Chondrocyte (in vitro differentiated cells): ENCODE measurements at places on chromosomes 1 and 21. TPM values are rescaled to one million over a fixed set of nuclear protein-coding genes. Genes with fewer than 3 reads are reported as not detected.

GRCh38 chr1:156480016-156480370, 20.6 kb downstream of the MEF2D start:
- no peak for DNase-seq
- H3K27me3 ChIP-seq: no peaks in the 10 kb centered on the region
- H3K4me1 ChIP-seq: peaks cover 30% of the 10 kb centered on the region
- H3K36me3 ChIP-seq: peaks cover 55% of the 10 kb centered on the region
- no peak overlapping the region for H3K4me3 ChIP-seq

DNA sequence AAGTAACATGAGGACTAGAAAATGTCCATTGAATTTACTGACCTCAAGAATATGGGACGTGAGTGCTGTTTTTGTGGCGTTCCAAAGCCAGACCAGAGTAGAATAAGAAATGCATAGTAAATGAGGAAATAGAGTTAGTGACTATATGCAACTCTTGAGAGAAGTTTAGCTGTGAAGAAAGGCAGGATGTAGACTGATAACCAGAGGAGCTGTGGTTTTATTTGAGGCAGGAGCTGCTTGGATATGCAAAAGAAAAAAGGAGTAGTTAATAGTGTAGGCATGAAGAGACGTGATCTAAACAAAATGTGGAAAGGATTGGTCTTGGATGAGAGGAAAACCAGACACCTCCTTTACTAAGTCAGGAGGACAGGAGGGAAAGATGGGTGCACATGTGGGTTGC, 28.2 kb downstream of the DNAH14 start:
- no peak overlapping the region for H3K4me3 ChIP-seq
- H3K27ac ChIP-seq: no peak overlapping the region
- H3K27me3 ChIP-seq: no peaks in the 10 kb centered on the region
- no peak for DNase-seq
- peaks cover 7% of the 10 kb centered on the region for H3K36me3 ChIP-seq

Gene CSTB
- total RNA-seq: 56.5 to 63.6 TPM (median 57.2 TPM) in 3 replicates

- DNase-seq: no peak
- H3K4me3 ChIP-seq: no peak overlapping the region
- no peaks in the 10 kb centered on the region for H3K36me3 ChIP-seq
- peaks cover 39% of the 10 kb centered on the region for H3K4me1 ChIP-seq
- no peak overlapping the region for H3K27ac ChIP-seq
- H3K27me3 ChIP-seq: no peaks in the 10 kb centered on the region
Observed at GRCh38 chr1:219585837-219586455, 27.0 kb downstream of the ZC3H11B start.

DNA sequence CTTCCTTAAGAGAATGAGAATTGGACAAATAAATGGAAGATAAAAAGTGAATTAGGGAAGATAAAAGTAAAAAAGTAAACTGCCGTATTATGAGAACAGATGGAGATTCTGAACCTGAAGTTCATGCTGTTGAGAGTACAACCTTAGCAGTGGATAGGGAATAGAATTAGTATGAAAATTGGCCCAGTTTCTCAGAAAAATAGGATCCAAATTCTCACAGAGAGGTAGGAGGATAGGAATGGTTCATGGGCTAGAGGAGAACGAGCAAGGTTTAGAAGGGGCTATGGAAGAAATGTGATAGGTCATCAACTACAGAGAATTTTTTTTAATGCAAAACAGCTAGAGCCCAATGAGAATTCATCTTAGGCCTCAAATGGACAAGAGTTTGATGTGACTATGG, 42.3 kb downstream of the COL24A1 start:
- no peak for DNase-seq
- no peaks in the 10 kb centered on the region for H3K4me1 ChIP-seq
- no peaks in the 10 kb centered on the region for H3K36me3 ChIP-seq
- no peak overlapping the region for H3K4me3 ChIP-seq
- H3K27me3 ChIP-seq: peaks cover 11% of the 10 kb centered on the region
- no peak overlapping the region for H3K27ac ChIP-seq

- no peak for DNase-seq
- no peaks in the 10 kb centered on the region for H3K27me3 ChIP-seq
- peaks cover 10% of the 10 kb centered on the region for H3K4me1 ChIP-seq
- H3K36me3 ChIP-seq: peaks cover 17% of the 10 kb centered on the region
Observed at GRCh38 chr1:33276573-33277298, 20.4 kb downstream of the ZNF362 start.

GRCh38 chr1:54489627-54490250, 58.3 kb upstream of the ACOT11 start:
- peaks cover 19% of the 10 kb centered on the region for H3K4me1 ChIP-seq
- no peak overlapping the region for H3K27ac ChIP-seq
- H3K27me3 ChIP-seq: no peaks in the 10 kb centered on the region

DNA sequence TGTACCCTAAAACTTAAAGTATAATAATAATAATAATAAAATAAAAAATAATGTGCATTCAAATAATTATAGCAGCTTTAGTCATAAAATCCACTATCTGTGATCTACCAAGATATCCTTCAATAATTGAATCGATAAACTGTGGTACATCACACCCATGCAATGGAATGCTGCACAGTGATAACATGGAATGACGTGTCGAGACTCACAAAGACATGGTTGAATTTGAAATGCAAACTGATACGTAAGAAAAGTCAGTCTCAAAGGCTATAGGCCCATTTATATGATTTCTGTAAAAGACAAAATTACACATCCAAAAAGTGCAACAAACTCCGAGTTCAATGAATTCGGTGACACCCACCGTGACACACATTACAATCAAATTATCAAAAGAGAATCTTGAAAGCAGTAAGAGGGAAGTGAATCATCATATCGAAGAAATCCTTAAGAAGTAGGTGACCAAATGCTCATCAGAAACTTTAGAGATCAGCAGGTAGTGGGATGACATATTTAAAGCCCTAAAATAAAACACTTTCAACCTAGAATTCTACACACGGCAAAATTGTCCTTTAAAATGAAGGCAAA, 5.2 kb upstream of the SPRR2E start:
- H3K36me3 ChIP-seq: no peaks in the 10 kb centered on the region
- no peak overlapping the region for H3K4me3 ChIP-seq
- no peaks in the 10 kb centered on the region for H3K4me1 ChIP-seq
- DNase-seq: no peak
- no peak overlapping the region for H3K27ac ChIP-seq

Gene ICOSLG
- total RNA-seq: 1.3 to 5.2 TPM (median 5.1 TPM) in 3 replicates

- H3K27ac ChIP-seq: peak within 1 kb of the TSS; percentile 92
- no peaks in the 10 kb centered on the region for H3K27me3 ChIP-seq
- H3K36me3 ChIP-seq: peaks cover 4% of the 10 kb centered on the region
- H3K4me3 ChIP-seq: peak within 1 kb of the TSS; percentile 93
Observed at GRCh38 chr1:1615256-1616044, at the start of gene MIB2. Gene MIB2, plus strand, starts transcription at chr1:1615500. Its CDS starts 7,953 bp downstream, at chr1:1623453.

GRCh38 chr1:28112388-28113241, 24.2 kb upstream of the EYA3 start:
- H3K4me1 ChIP-seq: no peaks in the 10 kb centered on the region
- DNase-seq: no peak
- H3K27me3 ChIP-seq: no peaks in the 10 kb centered on the region
- H3K4me3 ChIP-seq: no peak overlapping the region

DNA sequence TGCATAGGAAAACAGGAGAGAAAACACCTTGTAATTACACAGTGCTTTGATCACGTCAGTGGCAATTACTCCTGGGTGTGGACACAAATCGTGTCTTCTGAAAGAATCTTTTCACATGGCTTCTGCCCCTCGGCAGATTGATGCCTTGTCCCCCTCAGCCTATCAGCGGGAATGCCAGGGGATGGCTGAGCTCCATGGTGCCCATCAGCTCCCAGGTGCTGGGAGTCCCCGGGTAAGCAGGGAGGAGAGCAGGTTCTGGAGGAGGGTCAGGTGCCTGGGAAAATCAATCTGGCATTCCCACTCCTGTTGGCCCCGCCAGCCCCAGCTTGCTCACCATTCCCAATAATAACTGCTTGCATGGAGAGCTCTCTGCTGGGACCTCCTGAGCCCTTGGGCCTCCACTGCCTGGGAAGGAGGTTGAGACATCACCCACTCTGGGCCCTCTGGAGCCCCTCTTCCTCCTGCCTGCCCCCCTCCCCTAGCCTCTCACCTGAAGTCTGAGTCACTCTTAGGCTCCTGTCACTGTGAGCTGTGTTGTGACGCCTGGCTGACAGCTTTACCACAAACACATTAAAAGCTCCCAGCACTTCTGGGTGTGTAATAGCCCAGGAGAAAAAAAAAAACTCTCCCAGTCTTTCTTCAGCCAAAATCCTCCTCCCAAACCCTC, 4.9 kb downstream of the CAMK2N1 start:
- no peak for DNase-seq
- peaks cover 42% of the 10 kb centered on the region for H3K4me1 ChIP-seq
- peaks cover 10% of the 10 kb centered on the region for H3K27me3 ChIP-seq
- H3K4me3 ChIP-seq: no peak overlapping the region

Gene CA6
- total RNA-seq: not detected in 3 replicates

Gene RGS13
- total RNA-seq: not detected in 3 replicates

Gene OR2L5
- not detected in 3 replicates for total RNA-seq

DNA sequence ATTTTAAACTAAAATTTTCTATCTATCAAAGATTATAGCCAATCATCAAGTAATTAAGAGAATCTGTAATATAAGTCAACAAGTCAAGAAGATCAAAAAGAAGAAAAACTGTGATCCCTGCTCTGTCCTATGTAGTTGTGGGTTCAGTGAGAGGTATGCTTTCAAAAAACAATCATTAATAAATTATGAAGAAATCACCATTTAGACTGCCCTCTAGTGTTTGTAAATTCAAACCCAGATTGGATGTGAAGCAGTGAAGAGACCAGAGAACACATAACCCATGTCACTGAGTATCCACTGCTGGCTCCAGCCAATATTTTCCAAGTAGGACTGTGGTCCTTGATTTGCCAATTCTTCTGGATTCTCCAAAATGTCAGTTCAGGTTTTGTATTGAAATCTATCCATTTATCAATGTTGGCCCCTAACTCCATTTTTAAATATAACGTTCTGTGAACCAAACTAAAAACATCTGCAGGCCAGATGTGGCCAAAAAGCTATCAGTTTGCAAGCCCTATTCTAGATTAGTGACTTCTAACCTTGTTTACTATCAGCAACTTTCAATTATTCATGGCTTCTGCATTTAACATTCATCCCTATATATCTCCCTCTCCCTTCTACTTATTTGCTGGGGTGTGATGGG, 467.5 kb upstream of the CXADR start:
- H3K4me1 ChIP-seq: peaks cover 22% of the 10 kb centered on the region
- H3K27ac ChIP-seq: no peak overlapping the region
- DNase-seq: no peak
- peaks cover 5% of the 10 kb centered on the region for H3K36me3 ChIP-seq
- H3K4me3 ChIP-seq: no peak overlapping the region

DNA sequence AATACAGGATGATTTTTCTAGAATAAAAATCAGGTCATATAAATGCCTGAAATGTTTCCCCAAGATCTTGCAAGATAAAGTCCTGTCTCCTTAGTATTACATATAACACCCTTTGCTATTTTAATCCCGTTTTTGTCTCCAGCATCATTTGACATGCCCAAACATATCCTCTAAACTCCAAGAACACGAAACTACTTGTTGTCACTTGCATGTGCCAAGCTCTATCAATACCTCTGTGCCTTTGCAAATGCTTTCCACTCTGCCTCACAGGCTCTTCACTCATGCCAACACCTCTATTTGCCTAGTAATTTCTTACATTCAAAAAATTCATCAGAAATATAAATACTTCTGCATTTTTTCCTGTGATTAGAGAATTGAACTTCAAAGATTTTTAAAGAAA, 37.9 kb downstream of the LRRIQ3 start:
- no peaks in the 10 kb centered on the region for H3K36me3 ChIP-seq
- no peak overlapping the region for H3K4me3 ChIP-seq
- no peaks in the 10 kb centered on the region for H3K4me1 ChIP-seq
- DNase-seq: no peak
- peaks cover 8% of the 10 kb centered on the region for H3K27me3 ChIP-seq

GRCh38 chr1:246078126-246078887, 428.8 kb downstream of the SMYD3 start:
- no peak for DNase-seq
- H3K27ac ChIP-seq: peak overlapping the region; percentile 63
- no peaks in the 10 kb centered on the region for H3K27me3 ChIP-seq
- no peaks in the 10 kb centered on the region for H3K36me3 ChIP-seq
- H3K4me1 ChIP-seq: peaks cover 57% of the 10 kb centered on the region

DNA sequence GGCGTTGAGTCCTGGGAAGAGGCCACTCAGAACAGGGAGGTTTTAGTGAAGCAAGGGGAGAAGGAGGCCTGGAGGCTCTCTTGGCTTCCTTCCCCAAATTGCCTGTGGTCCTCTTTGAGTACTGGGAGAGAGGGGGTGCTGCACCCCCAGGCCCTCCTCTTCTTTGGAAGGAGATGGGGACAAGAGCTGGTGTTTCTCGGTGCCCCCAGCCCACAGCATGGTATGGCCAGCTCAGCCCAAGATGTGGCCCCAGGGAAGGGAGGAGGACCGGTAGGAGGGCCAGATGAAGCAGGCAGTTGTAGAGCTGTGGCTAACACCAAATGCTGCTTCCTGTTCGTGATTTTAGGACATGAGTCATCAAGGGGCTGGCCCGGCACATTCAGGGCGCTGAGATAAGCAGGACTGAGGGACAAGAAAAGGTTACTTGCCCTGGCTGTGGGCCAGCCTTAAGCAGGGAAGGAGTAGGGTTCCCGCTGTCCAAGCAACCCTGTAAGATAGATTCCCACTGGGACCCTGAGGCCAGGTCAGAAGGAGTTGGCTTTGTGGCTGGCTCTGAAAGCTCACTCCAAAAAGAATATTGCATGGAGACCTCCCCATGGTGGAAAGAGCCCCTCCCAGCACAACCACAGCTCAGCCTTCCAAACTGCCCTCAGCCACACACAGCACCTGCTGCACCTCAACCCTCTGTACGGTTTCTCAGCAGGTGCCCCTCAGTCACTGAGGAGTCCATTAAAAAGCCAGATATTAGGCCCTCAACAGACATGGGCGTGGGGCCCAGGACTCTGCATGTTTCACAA, 4.9 kb upstream of the TNFRSF1B start:
- DNase-seq: no peak
- H3K4me3 ChIP-seq: no peak overlapping the region
- H3K36me3 ChIP-seq: no peaks in the 10 kb centered on the region
- H3K4me1 ChIP-seq: peaks cover 18% of the 10 kb centered on the region
- peaks cover 15% of the 10 kb centered on the region for H3K27me3 ChIP-seq

Gene TDRD5
- total RNA-seq: not detected in 3 replicates

GRCh38 chr1:26996024-26996423, 2.5 kb downstream of the TRNP1 start:
- no peak for DNase-seq
- no peaks in the 10 kb centered on the region for H3K27me3 ChIP-seq
- H3K36me3 ChIP-seq: peaks cover 4% of the 10 kb centered on the region
- H3K4me1 ChIP-seq: peaks cover 75% of the 10 kb centered on the region
- H3K27ac ChIP-seq: peak overlapping the region; percentile 65

- H3K27me3 ChIP-seq: no peaks in the 10 kb centered on the region
- no peak for DNase-seq
- H3K27ac ChIP-seq: no peak overlapping the region
- H3K4me1 ChIP-seq: no peaks in the 10 kb centered on the region
- peaks cover 66% of the 10 kb centered on the region for H3K36me3 ChIP-seq
- no peak overlapping the region for H3K4me3 ChIP-seq
Observed at GRCh38 chr1:119727991-119728390, 16.3 kb downstream of the PHGDH start.
